Activated CD4-positive, alpha-beta T cell treated with anti-CD3 and anti-CD28 coated beads for 48 hours (primary cell): ENCODE measurements at places on chromosomes 6 and 20.

DNA sequence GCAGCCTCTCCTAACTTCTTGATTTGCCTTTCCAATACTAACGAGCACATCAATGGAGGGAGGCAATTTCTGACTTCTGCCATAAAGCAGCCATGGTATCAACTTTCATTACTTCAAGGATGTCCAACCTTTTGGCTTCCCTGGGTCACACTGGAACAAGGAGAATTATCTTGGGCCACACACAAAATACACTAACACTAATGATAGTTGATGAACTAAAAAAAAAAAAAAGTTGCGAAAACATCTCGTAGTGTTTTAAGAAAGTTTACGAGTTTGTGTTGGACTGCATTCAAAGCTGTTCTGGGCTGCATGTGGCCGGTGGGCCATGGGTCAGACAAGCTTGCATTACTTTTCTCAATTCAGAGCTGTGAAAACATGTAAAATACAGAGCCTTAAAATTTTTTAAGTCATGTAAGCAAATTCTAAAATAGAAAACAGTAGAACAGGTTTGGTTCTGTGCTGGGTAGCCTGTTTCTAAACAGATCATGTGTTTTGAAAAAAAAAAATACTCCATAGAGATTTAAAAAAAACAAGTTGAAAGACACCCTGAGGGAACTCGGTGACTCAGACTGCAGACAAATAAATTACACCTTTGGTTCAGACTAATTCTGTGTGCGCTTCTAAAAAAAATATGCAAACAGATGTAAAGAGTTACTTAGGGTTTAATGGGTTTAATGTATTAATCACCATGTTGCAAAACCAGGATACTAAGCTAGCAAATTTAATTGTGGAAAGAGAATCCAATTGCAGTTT lies 43.6 kb upstream of the SLC22A23 start:
- no peak for DNase-seq

GRCh38 chr6:22722913-22723312 lies 153.5 kb downstream of the HDGFL1 start:
- no peak for DNase-seq

DNA sequence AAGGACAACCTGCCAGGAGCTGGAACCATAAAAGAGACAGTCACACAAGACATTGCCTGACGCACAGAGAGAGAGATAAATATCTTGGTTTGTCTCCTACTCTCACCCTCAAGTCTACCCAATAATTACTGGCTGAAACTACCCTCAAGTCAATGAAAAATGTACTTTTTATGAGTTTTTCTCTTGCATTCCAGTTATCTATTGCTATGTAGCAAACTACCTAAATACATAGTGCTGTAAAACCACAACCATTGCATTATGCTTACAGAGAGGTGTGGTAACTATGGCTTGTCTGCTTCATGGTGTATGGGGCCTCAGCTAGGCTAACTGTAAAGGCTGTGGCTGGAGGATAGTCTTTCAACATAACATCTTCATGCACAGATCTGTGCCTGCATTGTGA lies 247.8 kb downstream of the HAO1 start:
- DNase-seq = no peak

GRCh38 chr20:58271606-58272351 lies 37.7 kb upstream of the RAB22A start:
- DNase-seq = peak; percentile 75

GRCh38 chr20:35327074-35327976 lies 35.1 kb upstream of the FAM83C start:
- no peak for DNase-seq

DNA sequence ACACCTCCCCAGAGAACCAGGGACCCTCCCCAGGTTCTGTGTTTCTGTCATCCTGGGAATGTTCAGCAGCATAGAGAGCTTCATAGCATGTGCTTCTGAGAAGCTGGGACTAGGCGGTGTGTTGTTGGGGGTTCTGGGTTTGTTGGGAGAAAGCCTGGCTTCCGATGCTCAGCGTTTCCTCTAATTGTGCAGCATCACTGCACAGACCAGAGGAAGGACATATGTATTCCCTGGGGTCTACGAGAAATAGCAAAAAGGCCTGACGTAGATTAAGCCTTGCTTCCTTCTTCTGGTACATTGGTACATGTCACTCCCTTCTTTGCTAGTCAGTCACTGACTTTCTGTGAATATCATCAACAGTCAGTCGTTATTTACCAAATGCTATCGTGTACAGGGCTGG lies 96.9 kb upstream of the SGK1 start:
- no peak for DNase-seq

DNA sequence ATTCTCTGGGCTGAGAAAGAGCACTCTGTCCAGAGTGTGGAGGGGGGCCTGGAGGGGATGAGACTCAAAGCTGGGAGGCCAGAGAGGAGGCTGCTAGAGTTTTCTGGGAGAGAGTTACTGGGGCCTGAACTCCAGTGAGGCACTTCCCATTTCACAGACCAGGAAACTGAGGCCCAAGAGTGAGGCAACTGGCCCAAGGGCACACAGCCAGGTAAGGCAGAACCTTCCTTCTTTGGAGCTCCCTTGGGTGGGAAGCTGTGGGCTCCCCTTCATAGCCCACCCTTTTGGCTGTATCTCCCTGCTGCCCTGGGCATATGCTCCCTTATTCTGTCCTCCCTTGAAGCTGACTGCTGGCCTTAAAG lies 34.4 kb downstream of the ANGPT4 start:
- DNase-seq = no peak

DNA sequence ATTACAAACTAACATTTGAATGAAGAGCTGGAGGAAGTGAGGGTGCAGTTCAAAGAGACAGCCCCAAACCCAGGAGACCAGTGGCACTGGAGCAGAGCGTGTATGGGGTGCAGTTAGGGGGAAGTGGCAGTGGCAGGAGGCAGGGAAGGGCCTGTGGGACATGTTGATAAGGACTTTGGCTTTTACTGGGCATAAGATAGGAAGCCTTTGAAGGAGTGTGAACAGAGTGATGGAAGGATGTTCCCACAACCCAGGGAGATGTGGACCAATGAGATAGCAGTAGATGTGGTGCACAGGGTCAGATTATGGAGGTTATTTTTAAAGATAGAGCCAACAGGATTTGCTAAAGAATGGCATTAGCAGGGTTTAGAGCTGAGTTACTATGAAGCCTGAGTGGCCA lies 56.4 kb downstream of the AIG1 start:
- no peak for DNase-seq

GRCh38 chr20:58890518-58891085 lies 38.1 kb downstream of the GNAS start:
- peak; percentile 67 for DNase-seq

DNA sequence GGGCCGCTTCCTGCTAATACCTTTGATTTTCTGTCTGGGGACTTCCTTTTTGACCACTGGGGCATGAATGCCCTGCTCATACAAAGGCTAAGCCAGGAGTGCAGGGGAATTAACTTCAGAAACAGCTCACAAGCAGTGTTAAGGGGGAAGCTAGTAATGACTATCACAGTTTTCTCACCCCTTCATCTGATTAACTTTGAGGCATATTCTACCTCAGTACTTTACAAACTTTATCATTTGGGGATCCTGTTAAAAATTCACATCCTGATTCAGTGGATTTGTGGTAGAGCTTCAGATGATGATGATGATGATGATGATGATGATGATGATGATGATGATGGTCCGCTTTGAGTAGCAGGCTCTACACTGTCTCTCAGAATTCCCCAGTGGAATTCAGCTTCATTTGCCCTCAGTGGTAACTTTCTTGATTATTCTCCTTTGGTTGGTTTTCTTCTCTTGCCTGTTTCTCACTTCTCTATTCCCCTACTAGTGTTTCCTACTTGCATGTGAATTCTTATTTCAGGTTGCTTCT lies 78.4 kb upstream of the TMEM170B start:
- DNase-seq = peak; percentile 12

DNA sequence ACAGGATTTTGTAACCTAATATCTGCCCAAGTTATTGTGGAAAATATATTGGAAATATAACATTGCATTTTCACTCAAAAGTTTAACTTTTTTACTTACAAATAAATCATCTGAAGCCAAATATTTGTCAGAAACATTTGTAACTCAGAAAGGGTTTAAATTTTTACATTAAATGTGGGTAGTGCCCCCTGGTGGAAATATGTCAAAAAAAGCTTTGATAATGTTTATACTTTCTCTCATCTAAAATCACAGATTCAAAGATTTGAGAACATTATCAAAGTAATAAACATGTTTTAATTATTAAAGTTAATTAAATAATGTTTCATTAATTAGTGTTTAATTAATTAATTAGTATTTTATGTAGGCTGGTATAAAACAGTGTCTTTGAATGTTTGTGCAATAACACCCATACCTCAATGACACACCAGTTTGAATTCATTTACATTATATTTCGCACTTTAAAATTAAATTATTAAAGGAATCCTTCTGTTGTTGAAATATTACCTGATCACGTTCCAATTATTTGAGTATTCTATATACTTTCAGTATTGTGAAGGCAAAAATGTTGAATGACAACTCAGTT lies 320.1 kb upstream of the FKBP1C start:
- no peak for DNase-seq

DNA sequence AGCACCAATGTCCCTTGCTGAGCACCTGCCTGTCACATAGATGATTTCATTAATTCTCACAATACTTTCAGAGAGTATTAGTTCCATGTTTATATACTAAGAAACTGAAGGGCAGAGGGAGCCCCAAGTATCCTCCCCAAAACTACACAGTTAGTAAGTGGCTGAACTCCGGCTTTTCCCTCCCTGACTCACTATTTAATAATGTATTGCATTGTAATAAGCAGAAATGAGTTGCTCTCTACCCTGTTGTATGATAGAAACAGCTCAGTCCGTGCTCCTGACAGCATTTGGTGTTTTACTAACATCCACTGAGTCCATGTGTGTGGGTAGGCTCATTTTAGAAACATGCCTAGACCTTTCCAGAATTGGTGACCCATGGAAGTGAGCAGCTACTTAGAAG lies 76.8 kb downstream of the OLIG3 start:
- no peak for DNase-seq

DNA sequence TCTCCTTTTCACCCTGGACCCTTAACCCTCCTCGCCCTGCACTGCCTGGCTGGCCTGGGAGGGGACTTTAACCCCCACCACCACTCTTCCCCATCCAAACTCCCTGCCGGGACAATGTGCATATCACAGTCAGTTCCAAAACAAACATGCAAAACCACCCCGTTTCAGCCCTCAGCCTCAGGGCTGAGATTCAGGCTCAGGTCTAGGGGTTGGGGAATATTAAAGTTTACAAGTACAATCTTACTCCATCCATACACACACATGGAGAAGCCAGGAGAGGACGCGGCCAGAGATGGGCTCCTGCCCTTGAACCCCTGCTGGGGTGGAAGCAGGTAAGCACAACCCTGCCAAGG lies 534 bp downstream of the KIAA1755 start:
- no peak for DNase-seq
